Ureter (tissue), 1 donor: ENCODE measurements at places on chromosomes 13 and 19. TPM values are rescaled to one million over a fixed set of nuclear protein-coding genes. Genes with fewer than 3 reads are reported as not detected.

ATP4B gene
- total RNA-seq = not detected

PIP5K1C gene
- 58.1 TPM for total RNA-seq

ZNF441 gene
- 17.9 TPM for total RNA-seq

ZNF835 gene
- 3.9 TPM for total RNA-seq

- no peak for DNase-seq
These were observed 44.1 kb downstream of the UBL3 start for GRCh38 chr13:29805994-29806979.
